ENCODE measurements at places on chromosomes 3 and 15.

DNA sequence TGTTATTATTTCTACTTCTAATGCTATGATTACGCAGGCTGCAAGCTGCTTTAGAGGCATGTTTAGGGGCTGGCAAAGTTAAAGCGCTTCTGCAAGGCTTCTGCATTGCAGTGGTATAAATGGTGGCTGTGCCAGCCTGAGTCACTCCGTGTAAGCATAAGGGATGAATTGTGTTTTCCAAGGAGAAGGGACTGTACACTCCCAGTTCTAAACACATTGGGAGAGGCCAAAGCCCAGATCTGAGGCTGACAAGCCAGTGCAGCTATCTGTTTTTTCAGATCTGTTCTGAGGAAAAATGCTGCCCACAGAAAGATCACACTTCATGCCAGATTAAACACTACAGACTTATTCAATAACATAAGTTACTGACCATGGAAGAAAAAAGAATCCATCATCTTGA, 83.8 kb downstream of the PRICKLE2 start:
- no peak for DNase-seq

GRCh38 chr3:45168451-45168850, 22.3 kb upstream of the CDCP1 start:
- no peak for DNase-seq

GRCh38 chr15:70132139-70132538, 34.4 kb upstream of the TLE3 start:
- no peak for DNase-seq

GRCh38 chr3:86180696-86181095, 810.3 kb downstream of the VGLL3 start:
- no peak for DNase-seq

GRCh38 chr3:41482134-41482533, 282.8 kb downstream of the CTNNB1 start:
- DNase-seq, result no peak

GRCh38 chr3:169613053-169613803, 50.3 kb downstream of the MECOM start:
- no peak for DNase-seq

DNA sequence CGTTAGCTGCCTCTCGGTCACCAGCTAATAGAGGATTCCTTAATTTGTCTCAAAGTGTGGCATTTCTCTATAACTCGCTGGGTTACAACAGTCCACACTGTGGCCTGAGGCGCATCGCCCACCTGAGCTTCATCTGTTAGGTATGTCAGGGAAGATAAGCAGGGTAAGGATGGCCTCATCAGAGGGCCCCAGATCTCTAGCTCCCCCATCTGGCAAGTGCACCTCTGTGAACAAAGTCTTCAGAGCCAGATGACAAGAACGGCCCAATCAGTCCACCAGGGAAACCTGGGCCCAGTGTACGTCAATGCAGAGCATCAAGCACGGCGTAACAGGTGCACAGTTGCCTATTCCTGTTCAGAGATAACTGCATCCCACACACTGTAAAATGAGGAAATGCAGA, 23.2 kb downstream of the FRG2C start:
- DNase-seq, result no peak

DNA sequence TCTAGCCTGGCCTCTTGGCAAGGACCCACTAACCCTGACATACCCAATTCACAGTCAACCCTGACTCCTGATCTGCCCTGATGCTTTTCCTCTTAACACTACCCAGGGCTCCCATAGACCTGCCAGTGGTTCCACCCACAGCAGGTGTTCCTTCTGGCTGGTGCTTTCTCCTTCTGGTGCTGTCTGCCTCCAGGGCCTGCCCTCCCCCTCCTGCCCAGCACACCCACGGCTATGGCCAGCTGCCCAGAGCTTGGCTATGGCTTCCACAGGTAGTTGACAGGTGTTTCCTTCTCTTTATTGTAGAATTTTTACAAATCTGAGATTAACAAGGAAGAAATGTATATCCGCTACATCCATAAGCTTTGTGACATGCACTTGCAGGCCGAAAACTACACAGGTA, 46.5 kb upstream of the MANF start:
- no peak for DNase-seq

- no peak for DNase-seq
These were observed 21.5 kb upstream of the C2CD4B start for GRCh38 chr15:62186578-62186977.

DNA sequence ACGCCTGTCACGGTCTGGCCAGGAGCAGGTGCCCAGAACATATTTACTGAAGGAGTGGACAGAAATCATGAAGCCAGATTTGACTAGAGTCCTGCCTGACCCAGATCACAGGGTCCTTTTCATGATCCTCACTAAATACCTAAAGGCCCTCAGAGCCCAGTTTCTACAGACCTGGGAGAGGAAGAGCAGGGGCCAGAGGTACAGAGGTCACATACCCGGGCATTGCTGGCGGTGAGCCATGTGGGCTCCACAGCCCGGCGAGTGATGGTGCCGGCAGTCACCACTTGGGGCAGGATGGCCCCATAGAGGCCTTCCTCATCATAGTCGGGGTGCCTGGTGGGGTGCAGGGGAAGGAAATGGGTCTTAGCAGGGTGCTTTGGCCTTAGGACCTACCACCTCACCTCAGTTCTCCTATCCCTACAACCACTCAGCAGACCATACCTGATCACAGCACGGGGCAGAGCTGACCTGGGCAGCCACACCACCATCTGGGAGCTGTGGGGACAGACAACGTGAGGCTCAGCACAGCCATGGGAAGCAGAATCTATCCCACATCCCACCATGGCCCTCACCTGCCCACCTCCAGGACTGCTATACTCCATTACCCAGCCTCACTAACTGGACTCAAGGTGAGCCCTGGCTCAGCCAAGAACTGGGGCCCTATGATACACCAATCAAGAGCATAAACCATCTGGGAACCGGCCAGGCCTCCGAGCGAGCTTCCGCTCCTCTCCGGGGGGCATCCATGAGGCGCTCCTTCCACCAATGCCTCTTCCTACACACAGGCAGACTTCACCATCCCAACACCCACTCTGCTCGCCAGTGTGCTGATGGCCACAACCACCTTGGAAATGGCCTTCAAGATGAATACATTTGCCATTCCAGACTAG, 12.9 kb downstream of the POLG start:
- no peak for DNase-seq

GRCh38 chr3:32200992-32201758, 37.3 kb upstream of the CMTM8 start:
- no peak for DNase-seq

- no peak for DNase-seq
These were observed 12.3 kb downstream of the P2RY12 start for GRCh38 chr3:151372063-151372820.

- DNase-seq, result no peak
These were observed 25.6 kb upstream of the ACAD9 start for GRCh38 chr3:128853826-128854225.

- peak; percentile 82 for DNase-seq
These were observed 12.7 kb downstream of the ATP10A start for GRCh38 chr15:25850154-25851111.

DNA sequence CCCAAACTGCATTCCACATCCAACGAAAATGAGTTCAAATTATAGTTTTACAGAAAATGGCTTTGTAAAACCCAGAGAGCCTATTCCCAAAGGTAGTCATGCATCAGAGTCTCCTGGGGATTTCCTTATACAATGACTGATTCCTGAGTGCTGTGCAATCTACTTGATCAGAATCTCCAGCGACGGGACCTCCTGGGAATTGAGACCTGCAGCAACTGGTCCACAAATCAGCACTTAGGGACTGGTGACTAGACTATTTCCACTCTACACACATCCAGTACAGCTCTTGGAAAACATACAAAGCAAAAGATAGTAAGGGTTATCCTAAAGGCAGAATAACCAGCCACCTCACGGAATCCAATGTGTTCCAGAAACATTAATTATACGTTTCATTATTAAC, 871.0 kb upstream of the CFAP20DC start:
- DNase-seq, result no peak

GRCh38 chr15:80662757-80663553, 32.2 kb upstream of the ABHD17C start:
- no peak for DNase-seq

- no peak for DNase-seq
These were observed 45.7 kb downstream of the TGM4 start for GRCh38 chr3:44920081-44920480.

- no peak for DNase-seq
These were observed 423.4 kb upstream of the WNT5A start for GRCh38 chr3:55910543-55910942.

DNA sequence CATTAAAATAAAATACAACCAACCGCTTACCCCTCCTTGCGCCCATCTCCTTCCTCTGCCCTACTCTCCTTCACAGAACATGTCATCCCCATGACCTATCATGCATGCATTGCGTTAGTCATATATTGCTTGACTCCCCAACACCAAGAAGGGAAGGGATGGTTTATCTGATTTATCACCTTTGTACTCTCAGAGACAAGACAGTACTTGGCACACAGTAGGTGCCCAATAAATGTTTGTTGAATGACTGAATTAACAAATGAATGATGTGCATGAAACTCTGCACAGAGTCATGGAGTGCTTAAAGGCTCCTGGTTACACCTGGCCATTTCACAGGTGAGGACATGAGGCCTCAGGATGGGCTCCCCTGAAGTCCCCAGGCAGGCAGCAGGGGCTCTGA, 59.7 kb downstream of the IQSEC1 start:
- peak; percentile 35 for DNase-seq

- DNase-seq, result no peak
These were observed 417.7 kb upstream of the TGFBR2 start for GRCh38 chr3:30188713-30189112.

GRCh38 chr15:57152666-57153539, 223.4 kb upstream of the CGNL1 start:
- DNase-seq, result no peak

GRCh38 chr3:17782751-17783150, 40.3 kb upstream of the TBC1D5 start:
- no peak for DNase-seq

DNA sequence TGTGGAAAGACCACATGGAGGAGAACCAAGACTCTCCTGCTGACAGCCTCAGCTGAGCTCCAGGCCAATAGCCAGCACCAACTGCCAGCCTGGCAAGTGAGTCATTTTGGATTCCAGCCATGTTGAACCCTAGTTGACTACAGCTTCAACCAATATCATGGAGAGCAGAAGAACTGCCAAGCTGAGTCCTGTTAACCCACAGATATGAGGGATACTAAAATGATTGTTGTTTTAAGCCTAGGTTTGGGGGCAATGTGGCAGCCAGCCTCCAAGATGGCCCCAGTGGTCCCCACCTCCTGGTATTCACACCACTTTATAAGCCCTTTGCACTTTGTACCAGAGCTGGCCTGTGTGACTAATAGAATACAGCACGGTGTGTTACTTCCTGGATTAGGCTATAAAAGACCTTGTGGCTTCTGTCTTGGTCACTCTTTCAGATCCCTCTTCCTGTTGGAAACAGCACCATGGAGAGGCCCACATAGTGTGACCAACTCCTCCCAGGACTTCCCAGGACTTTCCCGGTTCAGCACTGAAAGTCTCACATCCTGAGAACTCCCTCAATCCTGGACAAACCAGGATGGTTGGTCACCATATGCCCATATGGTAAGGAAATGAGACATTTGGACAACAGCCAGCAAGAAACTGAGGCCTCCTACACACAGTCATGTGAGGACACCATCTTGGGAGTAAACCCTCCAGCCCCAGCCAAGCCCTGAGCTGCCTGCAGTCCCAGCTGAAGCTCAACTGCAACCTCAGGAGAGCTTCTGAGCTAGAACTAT, 32.4 kb upstream of the CDV3 start:
- DNase-seq, result no peak

- peak; percentile 68 for DNase-seq
These were observed 8.7 kb upstream of the SEMA3B start for GRCh38 chr3:50260027-50260941.

DNA sequence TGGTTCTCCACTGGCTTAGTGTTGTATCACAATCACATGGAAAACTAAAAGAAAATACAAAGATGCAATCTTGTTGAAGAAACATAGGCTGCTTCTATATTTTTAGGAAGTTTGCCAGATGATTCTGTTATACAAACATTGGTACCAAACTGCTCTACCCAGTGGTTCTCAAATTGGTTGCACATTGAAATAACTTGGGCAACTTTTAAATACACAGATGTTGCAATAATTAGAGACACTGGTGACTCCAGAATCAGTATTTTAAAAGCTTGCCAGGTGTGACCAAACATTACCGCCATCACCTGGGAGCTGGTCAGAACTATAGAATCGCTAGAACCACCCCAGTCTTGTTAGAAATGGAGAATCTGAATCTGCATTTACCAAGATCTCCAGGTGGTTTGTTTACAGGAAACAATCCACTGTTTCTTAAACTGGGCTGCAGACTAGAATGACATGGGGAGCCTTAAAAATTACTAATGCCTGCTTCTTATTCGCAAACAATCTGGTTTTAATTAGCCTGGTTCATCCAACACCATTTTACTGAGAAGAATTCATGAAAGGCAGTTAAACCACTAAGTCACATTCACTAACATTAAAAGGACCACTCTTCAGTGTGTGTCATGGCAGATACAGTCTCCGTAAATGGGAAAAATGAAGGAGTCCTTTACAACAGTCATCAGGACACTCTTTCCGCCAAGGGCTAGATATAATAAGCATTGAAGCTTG, 76.5 kb downstream of the ACAP2 start:
- DNase-seq, result no peak

- no peak for DNase-seq
These were observed 16.9 kb upstream of the SEMA4B start for GRCh38 chr15:90184119-90184785.
